ENCODE measurements at places on chromosomes 16 and 17.

DNA sequence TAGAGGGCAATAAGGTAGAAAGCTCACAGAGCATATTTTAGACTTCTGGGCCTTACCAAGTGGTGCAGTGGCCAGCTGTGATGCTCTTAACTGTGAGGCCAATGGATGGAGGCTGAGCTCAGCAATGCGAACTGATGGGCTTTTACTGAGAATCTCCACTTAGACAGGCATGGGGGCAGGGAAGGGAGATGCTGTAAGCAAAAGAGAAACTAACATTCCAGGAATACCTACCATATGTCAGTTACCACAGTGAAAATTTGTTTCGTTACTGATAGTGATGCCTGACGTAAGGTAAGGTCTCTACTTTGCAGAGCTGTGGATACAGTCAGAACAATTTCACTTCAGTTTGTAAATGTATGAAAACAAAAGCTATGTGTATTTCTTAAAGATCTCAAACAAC lies 250.6 kb upstream of the ZFHX3 start:
- no peak for DNase-seq

- no peak for DNase-seq
Measured at GRCh38 chr17:57115916-57116315, 30.9 kb downstream of the AKAP1 start.

- DNase-seq: no peak
Measured at GRCh38 chr17:77848257-77848656, 110.2 kb upstream of the TNRC6C start.

DNA sequence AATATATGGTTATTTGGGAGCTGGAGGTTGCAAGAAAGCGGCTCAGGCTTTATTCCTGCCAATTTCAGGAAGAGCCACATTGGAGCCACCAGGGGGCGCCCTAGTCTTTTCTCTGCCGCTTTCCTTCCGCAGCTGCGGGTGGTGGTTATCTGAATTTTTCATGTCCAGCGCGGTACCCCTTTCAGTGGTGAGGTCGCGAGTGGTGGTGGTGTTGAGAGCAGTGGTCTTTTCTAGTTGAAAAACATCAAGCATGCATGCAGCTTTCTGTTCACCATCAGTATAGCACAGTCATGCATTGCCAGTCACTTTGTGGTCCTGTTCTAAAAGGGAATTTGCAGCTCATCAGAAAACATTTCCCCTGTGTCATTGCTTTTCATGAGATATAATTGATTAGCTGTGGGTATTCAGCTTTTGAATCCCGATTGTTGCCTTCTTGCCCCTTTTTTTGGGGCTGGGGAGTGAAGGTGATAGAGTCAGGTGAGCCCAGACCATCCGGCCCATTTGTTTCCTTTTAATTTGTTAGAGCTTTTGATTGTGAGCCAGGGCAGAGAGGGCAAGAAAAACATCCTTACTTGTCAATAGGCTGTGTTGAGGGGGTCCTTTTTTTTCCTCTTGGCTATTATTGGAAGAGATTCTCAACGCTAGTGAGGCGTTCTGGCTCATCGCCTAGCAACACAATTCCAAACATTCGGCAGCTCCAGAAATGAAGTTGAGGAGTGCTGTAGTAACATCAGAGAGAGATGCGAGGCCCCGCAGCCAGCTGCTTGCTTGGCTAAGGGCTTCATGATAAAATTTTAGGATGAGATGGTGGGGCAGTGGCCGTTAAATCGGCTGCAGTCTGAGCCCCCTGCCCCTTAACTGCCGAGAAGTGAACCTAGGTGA lies 119.0 kb downstream of the SNX29 start:
- DNase-seq: peak; percentile 87

DNA sequence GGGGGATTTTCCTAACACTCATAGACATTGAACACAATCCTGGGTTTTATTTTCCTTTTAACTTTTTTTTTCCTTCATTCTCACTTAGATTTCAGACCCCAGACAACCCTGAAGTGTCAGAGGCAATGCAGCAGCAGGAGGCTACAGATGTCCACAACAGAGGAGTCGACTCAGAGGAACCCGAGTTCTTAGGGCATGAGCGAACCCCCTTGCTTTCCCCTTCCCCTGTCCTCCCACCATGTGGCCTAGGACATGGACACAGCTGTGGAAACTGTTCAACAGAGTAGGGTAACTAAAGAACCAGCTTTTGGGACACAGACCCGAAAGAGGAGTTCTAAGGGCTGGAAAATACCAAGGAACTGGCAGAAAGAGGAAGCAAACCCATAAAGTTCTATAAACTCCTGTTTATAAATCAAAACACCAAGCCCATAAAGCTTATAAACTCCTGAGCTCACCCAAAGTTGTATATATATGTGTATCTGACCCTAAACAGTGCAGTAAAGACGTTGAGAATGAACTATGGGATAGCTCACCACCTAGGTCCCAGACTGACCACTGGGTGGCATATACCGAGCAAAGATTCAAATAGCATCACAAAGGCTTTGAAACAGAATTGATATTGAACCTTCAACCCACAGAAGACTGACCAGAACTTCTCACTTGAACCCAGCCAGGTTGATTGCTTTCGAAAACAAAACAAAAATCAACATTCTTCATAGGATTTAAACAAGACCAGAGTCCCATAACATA lies 33.9 kb downstream of the CMTM4 start:
- peak; percentile 12 for DNase-seq

Data from retina (tissue), 1 donor.